Skeletal muscle tissue (tissue), 5 donors: ENCODE measurements at places on chromosomes 1 and 21. TPM values are rescaled to one million over a fixed set of nuclear protein-coding genes. Genes with fewer than 3 reads are reported as not detected.

Gene FCRL4
- total RNA-seq: not detected

Gene S100PBP
- total RNA-seq: 22.4 TPM

Gene PRDM16
- 4.7 TPM for total RNA-seq

Gene ITLN2
- total RNA-seq: not detected

Gene NUP210L
- total RNA-seq: under 0.01 TPM
